ENCODE measurements at places on chromosomes 6 and 20.
A peak's percentile ranks its signal among the peaks of the same experiment; 100 is the strongest.

DNA sequence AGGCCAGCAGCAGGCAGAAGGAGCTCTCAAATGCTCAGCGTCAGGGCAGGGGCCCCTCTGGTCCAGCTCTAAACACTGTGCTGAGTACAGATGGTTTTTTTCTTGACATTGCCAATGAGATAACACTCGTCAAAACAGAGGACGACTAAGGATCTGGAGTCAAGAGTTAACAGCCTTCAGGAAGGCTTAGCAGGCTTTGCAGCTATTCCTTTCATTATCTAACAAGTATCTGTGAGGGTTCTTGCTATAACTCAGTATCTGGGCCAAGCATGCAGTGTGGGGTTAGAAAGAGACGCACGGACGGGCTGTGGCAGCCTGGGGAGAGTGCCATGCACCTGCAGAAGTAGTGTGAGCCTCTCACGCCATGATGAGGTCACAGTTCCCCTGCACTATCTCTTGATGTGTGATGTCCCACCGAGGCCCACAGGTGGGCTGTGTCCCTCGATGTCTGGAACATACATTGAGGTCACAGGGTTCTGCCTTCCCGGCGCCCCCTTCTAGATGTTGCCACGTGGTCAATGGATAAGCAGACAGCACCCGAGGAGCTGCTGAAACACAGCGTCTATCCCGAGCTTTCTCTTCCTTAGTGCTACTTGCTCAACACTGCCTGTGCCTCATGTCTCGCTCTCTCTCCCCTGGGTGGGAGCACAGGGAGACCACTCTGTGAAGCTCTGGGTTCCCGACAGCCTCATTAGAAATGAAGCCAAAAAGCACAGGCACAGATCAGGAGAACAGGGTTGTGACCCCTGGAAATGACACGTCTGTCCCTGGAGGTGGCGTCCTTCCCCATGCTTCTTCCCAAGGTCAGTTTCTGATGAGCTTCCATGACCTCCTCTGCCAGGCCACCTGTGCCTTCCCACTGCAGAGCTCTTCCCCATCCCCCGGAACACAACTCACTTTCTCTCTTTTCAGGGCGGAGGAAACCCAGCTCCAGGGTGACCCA, 85.5 kb upstream of the RPS6KA2 start:
- DNase-seq, result no peak

DNA sequence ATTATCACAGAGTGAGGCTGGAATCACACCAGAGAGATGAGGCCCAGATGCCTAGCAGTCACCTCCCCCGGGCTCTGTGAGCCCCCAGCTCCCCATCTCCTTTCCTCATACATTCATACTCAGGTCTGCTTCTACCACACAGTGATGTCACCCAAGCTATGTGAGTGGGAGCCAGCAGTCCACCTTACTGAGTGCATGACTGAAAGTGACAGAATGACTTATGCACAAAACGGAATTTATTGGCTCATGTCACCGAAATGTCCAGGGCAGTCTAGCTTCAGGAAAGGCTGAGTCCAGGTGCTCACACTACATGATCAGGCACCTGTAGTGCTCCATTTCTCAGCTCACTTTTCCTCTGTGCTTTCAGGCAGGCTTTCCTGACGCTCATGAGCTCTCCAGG, 36.7 kb upstream of the CCN6 start:
- DNase-seq, result no peak

DNA sequence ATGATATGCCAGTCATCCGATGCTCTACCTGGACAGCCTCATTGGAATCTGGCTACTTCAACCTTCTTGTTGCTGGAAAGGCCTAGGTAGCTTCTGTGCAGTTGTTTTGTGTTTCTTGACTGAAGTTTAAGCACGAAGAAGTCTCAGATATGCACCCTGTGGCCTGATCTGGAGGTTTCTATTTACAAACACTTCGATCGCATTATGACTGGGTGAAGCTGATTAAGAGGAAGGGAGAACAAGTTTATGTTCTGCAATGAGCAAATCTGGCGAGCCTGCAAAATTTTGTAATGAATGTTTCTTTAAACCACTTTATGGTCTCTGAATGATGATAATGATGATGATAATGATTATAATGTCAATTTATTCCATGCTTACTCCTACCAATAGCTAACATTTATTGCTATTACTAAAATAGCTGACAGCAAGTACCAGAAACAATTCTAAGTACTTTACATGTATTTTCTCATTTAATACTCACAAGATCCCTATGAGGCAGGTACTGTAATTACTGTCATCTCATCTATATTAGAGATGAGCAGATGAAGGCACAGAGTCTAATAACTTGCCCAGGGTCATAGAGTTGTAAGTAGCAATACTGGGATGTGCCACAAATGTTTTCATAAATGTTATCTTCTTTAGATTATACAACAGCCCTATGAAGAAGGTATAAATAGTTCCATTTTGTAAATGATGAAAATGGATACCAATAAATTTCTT, 126.1 kb upstream of the UST start:
- DNase-seq, result no peak

DNA sequence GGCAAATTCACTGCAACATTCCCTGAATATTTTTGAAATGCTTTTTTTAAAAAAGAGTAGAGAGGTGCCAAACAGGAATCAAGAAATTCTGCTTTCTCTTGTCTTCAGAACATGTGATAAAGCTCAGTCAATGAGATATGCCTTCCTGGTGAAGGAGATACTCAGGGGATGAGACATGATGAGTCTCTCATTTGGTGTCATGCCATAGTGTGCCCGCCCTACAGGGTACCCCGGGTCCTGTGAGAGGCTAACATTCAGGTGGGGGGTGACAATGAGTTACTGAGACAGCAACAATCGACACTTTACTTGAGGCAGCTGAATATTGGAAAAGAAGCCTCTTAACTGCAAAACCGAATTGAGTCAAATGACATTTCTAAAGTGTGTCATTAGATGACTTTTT, 6.7 kb downstream of the CCR6 start:
- no peak for DNase-seq

DNA sequence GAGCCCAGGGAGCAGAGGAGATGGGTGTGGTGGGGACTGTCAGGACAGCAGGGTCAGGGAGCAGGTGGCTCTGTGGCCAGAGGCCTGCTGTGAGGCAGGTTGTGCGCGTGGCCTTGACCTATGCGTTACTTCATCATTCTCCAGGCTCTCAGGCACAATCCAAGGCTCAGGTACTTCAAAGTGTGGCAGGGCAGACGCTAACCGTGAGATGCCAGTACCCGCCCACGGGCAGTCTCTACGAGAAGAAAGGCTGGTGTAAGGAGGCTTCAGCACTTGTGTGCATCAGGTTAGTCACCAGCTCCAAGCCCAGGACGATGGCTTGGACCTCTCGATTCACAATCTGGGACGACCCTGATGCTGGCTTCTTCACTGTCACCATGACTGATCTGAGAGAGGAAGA, 535 bp downstream of the NCR2 start:
- DNase-seq, result no peak

- no peak for DNase-seq
Measured at GRCh38 chr20:59605601-59606364, 1.4 kb downstream of the PHACTR3 start.

DNA sequence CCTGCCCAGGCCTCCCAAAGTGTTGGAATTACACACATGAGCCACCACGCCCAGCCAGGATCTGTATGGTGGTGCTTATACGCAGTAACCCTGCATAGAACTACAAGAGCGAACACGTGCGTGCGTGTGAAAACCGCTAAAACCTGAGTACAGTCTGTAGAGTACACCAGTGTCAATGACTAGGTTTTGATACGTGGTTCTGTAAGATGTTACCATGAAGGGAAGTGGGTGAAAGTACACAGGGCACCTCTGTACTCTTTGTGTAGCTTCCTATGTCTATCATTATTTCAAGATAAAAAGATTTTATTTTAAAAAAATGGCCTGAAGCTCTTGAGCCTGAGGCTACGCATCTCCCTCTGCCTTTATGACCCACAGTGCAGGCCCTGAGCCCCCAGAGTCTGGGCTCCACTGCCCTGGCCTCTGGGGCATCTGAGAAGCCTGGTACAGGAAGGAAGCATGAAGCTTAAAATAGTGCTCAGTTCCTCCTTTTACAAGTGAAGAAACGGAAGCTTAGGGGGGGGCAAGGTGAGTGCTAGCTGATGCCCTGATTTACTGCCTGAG, 21.6 kb downstream of the LY86 start:
- peak; percentile 76 for DNase-seq

- no peak for DNase-seq
Measured at GRCh38 chr20:19802492-19803158, 44.6 kb downstream of the RIN2 start.

- DNase-seq, result no peak
Measured at GRCh38 chr6:66948106-66948505, 1241.1 kb upstream of the EYS start.

DNA sequence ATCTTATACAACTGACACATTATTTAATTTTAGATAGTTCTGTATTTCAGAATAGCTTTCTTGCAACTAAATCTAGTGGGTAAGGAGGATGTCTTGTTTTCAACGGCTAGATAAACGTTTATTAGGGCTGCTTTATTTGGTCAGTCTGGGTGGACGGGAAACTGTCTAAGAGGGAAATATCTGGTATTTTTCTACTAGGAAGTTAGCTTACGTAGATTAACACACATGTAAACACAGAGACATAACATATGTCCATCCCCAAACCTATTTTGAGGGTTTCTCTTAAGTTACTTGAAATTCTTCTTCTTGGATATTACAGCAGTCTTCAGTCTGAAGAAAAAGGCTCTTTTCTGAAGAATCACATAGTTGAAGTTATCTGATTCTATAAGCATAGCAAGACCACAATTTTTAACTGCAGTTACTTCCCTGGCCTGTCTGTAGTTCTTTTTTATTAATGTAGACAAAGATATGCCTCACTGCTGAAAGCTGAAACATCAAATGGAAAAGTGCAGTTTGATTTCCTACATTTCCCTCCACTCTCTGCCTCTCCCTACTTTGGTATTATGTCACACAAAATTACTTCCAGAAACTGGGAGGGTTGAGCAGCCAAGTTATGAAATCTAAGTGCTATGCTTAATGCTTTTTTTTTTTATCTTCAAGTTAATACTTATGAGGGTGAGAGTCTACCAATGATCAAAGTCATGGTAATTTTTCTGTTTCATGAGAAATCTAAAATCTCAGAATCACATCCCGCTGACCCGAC, 37.4 kb downstream of the PLAGL1 start:
- DNase-seq, result no peak

DNA sequence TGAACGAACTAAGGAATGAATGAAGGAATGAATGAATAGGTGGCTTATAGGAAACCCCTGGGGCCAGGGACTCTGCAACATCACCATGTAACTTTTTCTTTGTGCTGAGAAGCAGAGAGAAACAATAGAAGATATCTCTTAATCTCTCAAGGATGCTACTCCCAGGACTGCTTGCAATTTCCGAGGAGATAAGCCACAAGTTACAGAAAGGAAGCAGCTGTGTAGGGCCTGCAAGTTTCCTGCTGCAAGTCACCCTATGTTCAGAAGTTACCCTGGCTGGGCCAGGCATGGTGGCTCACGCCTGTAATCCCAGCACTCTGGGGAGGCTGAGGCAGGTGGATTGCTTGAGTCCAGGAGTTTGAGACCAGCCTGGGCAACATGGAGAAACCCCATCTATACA, 7.3 kb upstream of the MAVS start:
- DNase-seq, result no peak

GRCh38 chr20:15637546-15637945, 935.7 kb downstream of the KIF16B start:
- no peak for DNase-seq

DNA sequence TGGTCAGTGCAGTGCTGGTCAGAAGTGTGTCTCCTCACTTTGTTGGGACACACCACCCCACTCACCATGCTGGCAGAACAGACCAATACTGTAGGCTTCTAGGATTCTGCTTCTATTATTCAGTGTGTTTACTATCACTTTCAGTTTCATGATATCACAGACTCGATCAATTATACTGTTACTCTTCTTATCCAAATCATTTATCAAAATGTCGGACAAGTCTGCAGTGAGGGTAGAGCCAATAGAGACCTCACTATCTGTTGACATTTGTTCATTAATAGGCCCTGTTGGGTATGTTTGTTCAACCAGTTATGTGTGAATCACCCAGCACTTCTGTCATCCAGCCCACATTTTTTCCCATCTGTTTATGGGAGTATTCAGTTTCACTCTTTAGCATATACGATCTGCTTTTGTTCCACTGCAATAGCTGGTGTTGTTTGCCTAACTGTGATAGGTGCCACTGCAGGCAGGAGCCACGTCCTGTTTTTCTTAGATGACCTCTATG, 140.1 kb downstream of the NRN1 start:
- no peak for DNase-seq

- peak; percentile 67 for DNase-seq
Measured at GRCh38 chr6:137231895-137232294, 12.7 kb upstream of the IFNGR1 start.

DNA sequence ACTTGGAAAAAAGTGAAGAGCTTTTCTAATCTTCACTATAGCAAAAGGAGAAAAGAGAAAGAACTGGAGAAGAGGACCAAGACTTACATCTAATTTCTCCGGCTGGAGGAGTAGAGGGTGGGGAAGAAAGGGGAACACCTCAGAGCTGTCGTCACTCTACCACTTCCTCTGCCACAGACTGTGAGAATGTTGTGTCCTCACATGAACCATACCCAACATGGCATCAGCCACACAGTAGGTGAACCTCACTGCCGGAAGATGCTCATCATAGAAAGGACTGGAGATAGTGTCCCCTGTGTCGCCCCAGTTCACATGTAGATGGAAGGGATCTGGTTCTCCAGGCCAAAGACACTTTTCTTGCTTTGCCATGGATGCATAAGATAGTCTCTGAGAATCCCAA, 604.4 kb upstream of the NOX3 start:
- DNase-seq, result no peak

DNA sequence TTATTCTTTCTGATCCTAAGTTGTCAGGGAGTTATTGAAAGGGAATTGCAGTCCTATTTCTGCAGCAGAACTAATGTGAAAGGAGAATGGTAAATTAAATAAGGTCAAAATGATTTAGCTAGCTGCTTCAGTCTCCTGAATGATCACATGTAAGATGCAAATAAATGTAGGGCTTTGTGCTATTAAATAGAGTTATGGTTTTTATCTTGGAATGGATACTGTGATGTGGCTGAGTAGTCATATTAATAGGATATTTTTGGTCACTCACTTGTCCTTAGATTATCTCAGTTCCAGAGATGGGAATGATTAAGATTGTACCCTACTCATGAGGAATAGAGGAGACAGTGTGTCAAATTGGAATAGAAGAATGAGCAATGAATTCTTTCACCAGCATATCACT, 129.6 kb downstream of the PLCB4 start:
- DNase-seq, result no peak
